ENCODE measurements at places on chromosomes 7 and 10. TPM values are rescaled to one million over a fixed set of nuclear protein-coding genes. Genes with fewer than 3 reads are reported as not detected.

GRCh38 chr7:29330136-29330535 is 135.6 kb downstream of the CHN2 start:
- DNase-seq: no peak

GRCh38 chr7:40544871-40545303 is 410.1 kb downstream of the SUGCT start:
- no peak for DNase-seq

GRCh38 chr10:60043561-60044241 is 137.3 kb upstream of the CCDC6 start:
- no peak for DNase-seq

Gene MMD2
- not detected for total RNA-seq

Gene PLEKHS1
- total RNA-seq: not detected

GRCh38 chr7:28517606-28518005 is 105.3 kb downstream of the CREB5 start:
- no peak for DNase-seq

- DNase-seq: peak; percentile 75
These were observed 129.3 kb downstream of the PKD1L1 start for GRCh38 chr7:47818796-47819606.

DNA sequence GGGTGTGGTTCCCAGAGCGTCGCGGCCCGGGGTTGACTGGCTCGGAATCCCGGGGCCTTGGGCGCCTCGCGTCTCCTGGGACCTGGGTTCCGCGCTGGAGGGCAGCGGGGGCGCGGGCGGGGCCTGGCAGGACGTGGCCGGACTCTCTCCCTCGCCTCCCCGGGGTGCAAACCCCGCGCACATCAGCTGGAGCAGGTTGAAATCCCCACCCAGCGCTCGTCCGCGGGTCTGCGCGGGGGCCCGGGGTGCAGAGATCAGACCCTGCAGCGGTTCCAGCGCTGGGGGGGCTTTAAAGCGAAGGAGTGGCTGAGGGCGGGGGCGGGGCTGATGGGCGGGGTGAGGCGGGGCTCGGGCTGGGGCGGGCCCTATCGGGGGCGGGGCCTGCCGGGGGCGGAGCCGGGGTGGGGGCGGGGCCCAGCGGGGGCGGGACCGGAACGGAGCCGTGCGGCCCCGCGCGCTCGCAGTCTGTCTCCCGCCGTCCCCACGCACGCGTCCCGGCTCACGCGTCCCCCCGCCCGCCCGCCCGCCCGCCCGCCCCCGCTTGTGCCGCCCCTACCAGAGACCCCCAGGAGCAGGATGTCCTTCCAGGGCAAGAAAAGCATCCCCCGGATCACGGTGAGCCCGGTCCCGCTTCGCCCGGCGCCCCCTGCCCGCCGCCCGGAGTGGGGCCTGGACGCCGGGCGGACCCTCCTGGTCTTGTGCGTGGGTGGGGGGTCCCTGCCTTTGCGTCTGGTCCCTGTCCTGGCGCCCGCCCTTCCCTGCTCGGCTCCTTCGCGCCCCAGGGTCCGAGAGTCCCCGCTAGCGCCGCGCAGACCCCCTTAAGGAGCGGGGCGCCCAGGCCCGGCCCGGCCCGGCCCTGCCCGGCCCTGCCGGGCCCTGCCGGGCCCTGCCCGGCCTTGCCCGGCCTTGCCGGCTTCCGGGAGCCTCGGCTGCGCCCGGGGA is at the start of gene DPYSL4:
Gene DPYSL4 (plus strand): TSS at position 461 of the 942 bp plus-strand sequence. CDS start 116 bp downstream, at position 577.
- peak; percentile 54 for DNase-seq

DNA sequence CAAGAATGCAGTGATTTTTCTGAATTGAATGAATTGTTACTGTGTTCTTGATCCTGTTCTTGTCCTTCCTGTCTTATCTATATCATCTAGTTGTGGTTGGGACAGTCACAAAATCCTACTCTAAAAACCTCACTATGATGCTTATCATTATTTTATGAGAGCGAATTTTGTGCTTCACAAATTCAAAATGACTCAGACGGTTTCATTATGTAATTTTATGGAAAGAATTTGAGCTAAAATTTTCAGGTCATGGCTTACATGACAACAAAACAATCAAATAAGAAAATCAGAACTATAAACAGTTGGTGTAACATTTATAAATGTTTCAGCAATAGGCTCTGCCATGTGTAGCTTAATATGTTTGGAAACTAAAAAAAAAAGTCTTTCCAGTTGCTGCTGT is 6.9 kb downstream of the PRKAR2B start:
- no peak for DNase-seq

- DNase-seq: no peak
These were observed 117.8 kb downstream of the EPC1 start for GRCh38 chr10:32229170-32229569.

DNA sequence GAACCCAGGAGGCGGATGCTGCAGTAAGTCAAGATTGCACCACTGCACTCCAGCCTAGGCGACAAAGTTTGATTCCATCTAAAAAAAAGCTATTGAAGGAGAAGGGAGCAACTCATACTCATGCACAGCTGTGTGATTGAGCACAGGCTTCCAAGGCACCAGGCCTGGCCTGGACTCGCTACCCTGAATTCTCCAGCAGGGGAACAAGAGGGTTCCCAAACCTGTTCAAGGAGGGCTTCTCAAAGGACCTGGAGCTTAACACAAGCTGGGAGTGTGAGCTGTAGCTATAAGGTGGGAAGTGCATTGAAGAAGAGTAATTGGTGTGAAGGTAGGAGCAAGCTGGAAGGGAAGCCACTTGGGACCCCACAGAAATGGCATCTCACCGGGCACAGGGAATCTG is 15.1 kb upstream of the DDIT4 start:
- DNase-seq: no peak

DNA sequence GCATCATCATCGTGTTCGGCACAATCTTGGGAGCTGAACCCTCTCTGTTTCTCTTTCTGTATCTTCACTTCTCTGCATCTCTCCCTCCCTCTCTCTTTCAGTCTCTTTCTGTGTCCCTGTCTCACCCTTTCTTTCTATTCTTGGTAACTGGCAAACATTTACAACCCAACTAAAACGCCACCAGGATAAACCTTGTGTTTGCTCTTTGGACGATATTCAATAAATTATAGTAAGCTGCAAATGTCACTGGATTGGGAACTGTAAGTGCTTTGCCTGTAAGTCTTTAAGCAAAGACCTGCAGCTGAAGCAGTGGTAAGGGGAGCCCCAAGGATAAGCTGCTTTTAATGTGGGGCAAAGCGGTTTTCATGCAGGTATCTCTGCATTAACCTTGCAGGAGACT is 558.0 kb upstream of the MKI67 start:
- no peak for DNase-seq

DNA sequence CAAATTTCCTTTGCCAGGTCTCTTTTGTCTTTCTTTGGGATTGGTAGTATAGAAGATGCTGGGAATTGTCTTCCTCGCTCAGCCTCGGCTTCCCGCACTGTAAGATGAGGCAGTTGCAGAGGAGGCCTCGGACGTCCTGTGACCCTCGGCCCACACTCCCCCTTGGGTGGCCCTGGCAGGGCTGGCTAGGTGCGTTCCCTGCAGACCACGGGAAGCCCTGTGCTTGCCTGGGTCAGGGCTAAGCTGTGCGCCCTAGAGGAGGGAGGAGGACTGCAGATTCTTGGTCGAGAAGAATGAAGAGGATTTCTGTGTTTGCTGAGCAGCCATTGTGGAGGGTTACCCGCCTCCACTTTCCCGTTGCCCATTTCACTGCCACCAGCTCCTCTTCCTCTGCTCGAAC is 42.8 kb downstream of the WIPI2 start:
- peak; percentile 15 for DNase-seq

Gene NRCAM
- total RNA-seq: 0.62 TPM

DNA sequence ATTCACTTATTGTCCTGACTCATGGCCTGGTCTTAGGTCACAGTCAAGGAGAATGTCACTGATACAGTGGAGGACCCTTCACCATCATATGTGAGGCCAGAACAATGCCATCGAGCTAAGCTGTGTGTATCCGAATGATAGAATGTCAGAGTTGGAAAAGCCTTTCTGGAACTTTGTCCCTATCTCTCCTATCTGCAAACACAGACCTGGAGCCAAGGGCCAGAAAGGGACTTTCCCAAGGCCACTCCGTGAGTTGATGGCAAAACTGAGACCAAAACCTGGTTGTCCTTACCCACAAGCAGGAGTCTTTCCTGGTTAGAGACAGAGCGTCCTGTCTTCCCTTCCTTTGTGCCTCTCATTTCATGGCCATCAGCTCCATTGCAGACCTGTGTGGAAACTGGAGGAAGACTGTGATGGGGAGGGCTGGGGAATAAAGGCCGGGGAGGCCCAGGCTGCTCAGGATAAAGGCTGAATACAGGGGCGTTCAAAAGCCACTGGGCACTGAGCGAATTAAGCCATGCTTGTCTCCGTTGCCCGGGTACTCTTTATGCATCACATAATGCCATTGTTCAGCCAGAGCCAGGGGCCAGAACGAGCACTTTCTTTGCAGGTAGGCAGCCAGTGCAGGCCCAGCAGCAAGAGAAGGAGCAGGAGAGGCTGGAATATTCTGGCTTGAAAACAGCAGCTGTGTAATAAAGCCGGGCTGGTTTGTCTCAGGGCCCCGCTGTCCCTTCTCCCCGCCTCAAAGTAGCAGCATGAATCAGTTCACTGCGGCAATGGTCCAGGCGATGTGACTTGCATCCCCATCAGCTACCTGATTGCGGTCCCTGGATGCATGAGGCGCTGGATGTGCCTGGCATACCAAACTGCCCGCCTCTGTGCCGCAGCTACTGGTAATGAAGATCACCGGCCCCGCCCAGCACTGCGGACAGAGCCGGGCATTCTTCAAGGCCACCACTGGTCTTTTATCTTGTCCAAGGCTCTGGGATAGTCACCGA is 143.0 kb downstream of the RPS24 start:
- no peak for DNase-seq

- no peak for DNase-seq
These were observed 8.6 kb downstream of the CHST12 start for GRCh38 chr7:2411815-2412586.

DNA sequence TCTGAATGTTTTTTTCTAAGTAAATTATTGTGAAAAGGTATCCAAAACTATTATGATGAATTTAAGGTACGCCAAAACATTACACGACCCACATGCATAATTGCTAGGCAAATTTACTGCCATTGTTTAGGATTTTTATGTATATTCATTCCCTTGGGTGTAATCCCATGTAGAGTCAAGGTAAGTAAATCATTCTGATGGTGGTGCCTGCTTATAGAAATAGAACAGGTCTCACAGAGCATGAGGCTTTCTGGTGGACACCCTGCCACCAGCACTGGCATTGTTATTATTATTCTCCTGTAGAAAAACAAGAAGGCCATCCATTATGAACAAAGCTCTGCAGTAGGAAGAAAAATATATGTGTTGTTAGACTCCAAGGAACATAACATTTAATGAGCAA is 111.7 kb upstream of the ZNF804B start:
- no peak for DNase-seq

DNA sequence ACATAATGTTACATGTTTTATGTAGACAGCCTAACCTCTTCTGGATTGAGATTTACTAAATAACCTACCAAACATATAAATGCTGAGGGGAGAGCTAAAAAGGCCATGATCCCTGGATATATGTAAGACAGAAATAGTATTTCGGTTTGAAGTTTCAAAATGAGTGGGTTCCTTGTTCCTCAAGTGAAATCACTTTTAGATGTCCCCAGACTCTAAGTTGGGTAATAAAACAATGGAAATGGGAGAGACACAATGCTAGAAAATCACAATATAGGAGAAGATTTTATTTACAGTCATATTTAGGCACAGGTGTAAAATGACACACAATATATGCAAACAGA is 56.5 kb downstream of the SHTN1 start:
- DNase-seq: no peak

GRCh38 chr7:15891151-15891881 is 204.8 kb upstream of the MEOX2 start:
- no peak for DNase-seq

GRCh38 chr10:62250594-62251198 is 17.9 kb downstream of the RTKN2 start:
- no peak for DNase-seq

Gene CARD11
- 0.37 TPM for total RNA-seq

GRCh38 chr10:88926566-88927415 is 25.8 kb downstream of the ACTA2 start:
- DNase-seq: no peak

Gene GFRA1
- total RNA-seq: 6.7 TPM

GRCh38 chr7:107543338-107543993 is 20.3 kb downstream of the COG5 start:
- no peak for DNase-seq

DNA sequence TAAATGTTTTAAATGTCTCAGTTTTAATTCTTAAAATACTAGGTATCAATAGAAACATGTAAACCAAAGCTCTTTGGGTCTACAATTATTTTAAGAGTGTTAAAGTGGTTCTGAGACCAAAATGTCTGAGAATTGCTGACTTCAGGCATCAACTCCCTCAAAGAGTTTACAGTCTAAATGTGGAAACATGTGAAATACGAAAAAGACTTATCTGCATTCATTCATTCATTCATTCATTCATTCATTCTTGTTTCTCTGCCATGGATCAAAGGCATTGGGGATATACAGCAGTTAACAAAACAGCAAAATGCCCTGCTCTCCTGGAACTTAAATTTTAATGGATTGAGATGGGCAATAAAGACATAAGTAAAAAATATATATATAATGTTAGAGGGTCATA is 69.8 kb downstream of the BLNK start:
- no peak for DNase-seq

- no peak for DNase-seq
These were observed 90.6 kb downstream of the ARHGAP12 start for GRCh38 chr10:31838065-31838464.

- DNase-seq: no peak
These were observed 563.7 kb downstream of the GRM8 start for GRCh38 chr7:126689037-126689436.

DNA sequence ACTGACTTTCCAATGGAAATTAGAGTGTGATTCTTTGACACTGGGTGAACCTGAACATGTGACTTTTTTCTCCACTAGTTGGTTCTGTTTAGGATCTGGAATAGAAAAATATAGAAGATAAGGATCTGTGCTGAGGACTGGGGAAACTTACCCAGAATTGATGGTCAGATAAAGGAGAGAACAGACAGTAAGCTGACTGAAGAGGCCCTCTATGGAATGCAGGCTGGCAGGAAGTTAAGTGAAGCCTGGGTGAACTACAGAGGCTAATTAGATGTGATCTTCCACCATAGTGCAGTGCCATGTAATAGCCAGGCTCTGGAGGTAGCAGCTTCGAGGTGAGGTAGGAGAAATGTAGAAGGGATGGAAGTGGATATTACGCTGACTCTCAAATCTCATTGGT is 455.3 kb downstream of the PLXDC2 start:
- DNase-seq: no peak

Measured in left ventricle myocardium superior (tissue), 1 donor.